LHCN-M2 (cell line): ENCODE measurements at places on chromosomes 4 and X.

- no peak for DNase-seq
These were observed 183.6 kb upstream of the DKK2 start for GRCh38 chr4:107219681-107220080.

DNA sequence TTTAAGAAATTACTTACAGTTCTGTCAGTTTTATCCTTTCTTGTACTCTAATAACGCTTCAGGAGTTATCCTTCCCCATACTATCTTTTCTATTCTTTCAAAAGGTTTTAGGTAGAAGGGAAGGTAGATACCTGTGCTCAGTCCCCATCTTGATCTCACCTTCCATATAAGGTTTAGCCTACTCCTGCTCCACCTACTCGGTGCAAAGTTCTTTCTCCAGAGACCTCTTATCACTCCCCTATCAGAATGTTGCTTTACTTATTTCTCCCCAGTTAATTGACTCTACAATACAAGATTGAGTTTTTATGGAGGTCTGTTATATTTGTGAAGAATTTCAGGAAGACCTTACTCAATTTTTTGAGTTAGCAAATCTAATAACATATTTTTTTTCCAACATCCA, 33.9 kb downstream of the SPRY1 start:
- no peak for DNase-seq

DNA sequence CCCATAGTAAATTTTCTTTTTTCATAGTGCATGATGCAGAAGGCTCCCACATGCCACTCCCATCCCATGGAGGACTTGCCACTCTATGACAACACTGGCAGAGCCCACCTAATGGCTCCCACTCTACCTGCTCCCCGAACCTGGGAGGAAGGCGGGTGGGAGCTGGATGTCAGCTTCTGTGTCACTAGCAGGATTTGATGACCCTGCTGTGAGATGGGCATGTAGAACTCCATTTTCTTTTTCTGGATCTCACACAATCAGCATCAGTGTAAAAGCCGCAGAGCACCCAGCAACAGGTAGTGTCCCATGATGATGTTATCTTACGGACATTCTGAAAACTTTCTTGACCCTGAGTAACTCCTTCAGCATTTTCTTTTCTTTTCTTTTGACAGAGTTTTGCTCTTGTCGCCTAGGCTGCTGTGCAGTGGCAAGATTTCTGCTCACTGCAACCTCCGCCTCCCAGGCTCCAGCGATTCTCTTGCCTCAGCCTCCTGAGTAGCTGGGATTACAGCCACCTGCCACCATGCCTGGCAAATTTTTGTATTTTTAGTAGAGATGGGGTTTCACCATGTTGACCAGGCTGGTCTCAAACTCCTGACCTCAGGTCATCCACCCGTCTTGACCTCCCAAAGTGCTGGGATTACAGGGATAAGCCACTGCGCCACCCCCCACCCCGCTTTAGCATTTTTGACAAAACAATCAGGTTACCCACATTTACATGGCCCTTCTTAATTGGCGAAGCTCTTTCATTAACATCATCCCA, 15.0 kb upstream of the ADH1A start:
- DNase-seq, result no peak

GRCh38 chr4:35993606-35994005, 250.7 kb downstream of the ARAP2 start:
- DNase-seq, result no peak

- no peak for DNase-seq
These were observed 195.7 kb upstream of the HS3ST1 start for GRCh38 chr4:11624370-11624769.

- peak; percentile 26 for DNase-seq
These were observed 26.7 kb upstream of the SORBS2 start for GRCh38 chr4:185838514-185839193.

GRCh38 chrX:45517090-45517973, 316.7 kb upstream of the DIPK2B start:
- DNase-seq, result peak; percentile 85

GRCh38 chr4:57083090-57083489, 27.1 kb downstream of the IGFBP7 start:
- DNase-seq, result no peak

GRCh38 chr4:121792966-121793365, 8.2 kb upstream of the EXOSC9 start:
- DNase-seq, result no peak

GRCh38 chr4:173505924-173506518, 24.0 kb downstream of the HAND2 start:
- peak; percentile 44 for DNase-seq

GRCh38 chr4:162705130-162705803, 461.4 kb downstream of the NAF1 start:
- no peak for DNase-seq

- no peak for DNase-seq
These were observed 29.1 kb downstream of the MAGED1 start for GRCh38 chrX:51922561-51922960.
